ENCODE measurements at places on chromosomes 7 and 10.

- DNase-seq = no peak
These were observed 92.7 kb upstream of the FGFR2 start for GRCh38 chr10:121690970-121691369.

DNA sequence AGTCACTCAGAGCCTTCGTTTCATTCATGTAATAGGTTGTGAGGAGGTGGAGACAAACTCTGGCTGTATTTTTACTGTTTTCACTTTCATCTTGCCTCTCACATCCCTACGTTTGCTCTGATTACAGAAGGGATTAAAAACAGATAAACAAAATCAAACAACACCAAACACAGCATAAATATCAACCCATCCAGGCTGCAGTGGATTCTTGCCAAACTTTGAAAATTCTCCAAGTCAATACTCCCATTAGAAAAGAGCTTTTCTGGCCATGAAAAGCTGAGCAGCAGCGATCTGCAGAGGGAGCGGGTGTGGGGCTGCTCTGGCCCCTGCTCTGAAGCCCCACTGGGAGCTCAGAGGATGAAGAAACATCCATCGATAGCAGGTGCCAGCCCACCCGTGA, 283.2 kb downstream of the WDR37 start:
- no peak for DNase-seq

DNA sequence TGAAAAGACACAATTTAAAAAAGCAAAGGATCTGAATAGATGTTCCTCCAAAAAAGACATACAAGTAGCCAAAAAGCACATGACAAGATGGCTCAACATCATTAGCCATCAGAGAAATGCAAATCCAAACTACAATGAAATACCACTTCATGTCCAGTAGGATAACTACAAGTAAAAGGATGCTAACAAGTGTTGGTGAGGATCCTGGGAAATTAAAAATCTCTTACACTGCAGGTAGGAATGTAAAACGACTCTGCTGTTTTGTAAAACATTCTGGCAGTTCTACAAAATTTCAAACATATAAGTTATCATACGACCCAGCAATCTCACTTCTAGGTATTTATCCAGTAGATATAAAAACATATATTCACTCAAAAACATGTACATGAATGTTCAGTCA, 161.3 kb downstream of the SRPK2 start:
- DNase-seq = no peak

DNA sequence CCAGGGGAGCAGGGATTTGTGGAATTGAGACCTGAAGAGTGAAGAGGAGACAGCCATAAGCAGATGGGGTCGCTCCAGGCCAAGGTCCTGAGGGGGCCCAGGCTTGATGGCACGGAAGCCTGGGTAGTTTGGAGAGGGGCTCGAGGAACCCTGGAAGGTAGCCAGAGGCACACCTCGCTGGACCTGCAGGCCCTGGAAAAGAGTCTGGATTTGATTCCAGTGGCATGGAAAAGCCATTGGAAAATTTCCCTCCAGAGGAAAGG, 31.8 kb downstream of the CXCL12 start:
- DNase-seq = no peak

GRCh38 chr10:105473170-105473569, 832.1 kb downstream of the SORCS3 start:
- DNase-seq = no peak

- no peak for DNase-seq
These were observed 19.7 kb downstream of the SKIDA1 start for GRCh38 chr10:21505711-21506278.

DNA sequence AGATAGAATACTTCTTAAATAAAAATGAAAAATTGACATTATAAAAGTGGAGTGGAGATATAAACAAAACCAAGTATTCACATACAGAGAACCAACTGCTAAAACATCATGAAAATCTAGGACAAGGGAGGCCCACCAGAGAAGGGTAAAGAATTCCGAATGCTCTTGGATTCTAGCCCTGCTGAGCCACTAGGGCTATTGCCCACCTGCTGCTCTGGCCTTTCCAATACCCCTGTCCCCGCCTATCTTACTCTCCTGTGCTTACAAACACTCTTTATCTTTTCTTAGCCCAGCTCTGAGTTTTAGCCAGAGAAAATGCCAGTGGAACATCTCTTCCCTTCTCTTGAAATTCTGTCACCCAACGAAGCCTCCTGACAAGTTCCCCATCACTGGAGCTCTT, 100.3 kb downstream of the MACC1 start:
- no peak for DNase-seq

DNA sequence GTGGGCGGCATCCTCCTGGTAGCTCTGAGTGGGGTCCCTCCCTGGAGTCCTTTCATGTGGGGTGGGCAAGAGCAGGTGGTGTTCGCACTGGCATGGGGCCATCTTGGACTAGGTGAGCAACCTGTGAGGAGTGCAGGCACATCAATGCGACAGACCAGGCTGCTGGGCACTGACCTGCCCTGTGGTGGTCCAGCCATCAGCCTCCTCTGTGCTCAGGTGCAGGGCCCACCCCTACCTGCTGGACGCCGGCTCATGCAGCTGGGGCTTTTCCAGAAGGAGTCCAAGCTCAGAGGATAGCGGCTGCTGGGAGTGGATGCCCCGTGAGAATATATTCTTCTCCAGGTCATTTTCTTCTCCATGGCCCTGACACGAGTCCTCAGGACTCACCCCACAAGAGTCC, 424.4 kb downstream of the GLRX3 start:
- DNase-seq = no peak
